ENCODE measurements at places on chromosomes 2 and 18.

DNA sequence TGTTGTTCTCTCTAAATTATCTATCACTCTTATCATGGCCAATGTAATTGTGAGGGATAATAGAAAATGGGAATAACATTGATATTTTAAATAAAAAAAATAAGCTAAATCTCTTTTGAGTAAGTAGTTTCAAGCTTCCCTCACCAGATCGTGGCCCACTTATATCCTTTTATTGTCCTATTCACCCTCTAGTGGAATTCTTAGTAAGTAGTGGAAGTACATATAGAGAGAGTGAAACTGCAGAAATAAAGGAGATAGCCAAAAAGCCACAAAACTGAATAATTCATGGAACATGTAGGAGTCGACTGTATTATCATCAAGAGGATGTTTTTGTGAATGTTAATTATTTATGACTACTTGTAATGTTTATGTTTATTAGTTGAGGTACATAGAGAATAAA is 66.1 kb upstream of the DTNA start:
- DNase-seq, result peak; percentile 46

DNA sequence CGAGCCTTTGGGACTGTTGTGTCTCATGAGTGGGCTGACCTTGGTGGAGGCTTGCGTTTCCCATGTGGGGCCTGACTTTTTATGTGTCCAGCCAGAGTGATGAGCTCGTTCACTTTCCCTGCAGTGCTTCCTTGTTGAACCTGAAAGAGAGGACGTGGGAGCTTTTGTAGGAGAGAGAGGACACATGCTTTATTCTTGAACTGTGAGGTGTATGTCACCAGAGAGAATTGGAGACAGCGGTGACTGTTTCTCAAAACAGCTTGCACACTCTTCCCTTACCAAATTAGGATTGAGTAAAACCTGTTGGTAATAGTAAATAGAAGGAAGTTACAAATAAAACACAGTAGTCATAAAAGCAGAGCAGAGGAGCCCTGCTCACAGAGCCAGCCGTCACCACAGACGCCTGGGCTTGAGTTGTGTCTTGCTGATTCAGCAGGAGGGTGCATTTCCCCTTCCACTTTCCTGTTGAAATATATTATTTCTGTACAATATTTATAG is 60.7 kb downstream of the INPP4A start:
- no peak for DNase-seq

DNA sequence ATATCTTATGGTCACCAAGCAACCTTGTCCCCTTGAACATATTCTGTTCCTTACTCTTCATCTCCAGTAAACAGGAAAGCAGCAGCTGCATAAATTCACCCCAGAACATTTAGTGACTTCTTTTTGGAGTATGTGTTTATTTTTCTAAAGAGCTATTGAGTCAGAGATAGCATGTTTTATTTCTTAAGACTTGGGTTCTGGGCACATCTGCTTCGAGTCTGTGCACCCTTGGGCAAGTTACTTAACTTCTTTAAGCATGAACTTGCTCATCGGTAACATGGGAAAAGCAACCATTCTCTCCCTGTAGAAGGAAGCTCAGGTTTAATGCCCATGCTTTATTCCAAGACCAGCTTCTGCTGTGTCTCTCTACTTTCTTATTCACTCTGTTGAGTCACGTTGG is 309.3 kb upstream of the MEX3C start:
- no peak for DNase-seq

- no peak for DNase-seq
These were observed 8.8 kb downstream of the KHK start for GRCh38 chr2:27095427-27095744.

DNA sequence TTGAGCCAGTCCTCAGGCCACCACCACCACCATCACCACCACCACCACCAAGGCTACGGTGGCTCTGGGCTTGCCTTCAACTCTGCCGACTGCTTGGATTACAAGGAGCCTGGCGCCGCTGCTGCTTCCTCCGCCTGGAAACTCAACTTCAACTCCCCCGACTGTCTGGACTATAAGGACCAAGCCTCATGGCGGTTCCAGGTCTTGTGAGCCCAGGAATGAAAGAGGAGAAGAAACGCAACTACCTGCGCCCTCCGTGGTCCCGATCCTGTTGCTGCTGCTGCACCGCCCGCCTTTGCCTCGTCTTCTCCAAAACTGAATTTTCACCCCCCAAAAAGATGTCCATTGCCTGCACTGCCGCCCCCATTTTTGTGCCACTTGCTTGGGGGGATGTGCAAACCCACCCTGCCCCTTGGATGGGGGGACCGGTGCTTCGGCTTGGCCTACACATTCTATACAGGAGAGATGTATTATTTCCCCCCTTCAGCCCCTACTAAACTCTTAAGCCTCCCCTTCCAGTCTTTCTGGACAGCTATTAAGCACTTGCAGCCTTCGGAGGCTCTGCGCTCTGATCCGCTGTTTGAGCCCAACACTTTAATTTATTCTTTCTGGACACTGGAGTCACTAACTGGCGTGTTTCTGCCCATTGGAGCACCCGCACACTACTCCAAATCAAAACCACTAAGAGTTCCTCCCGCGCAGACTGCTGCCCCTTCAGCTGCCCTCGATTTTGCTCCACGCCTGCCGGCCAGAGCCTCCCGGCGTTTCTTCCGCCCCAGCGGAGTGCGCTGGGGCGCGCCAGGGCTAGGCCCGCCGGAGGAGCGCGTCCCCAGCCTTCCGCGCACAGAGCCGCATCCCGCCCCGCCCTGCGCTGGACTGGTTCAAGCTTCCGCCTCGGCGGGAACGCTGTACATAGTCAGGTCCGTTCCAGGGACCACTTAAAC is 5.7 kb downstream of the OTX1 start:
- peak; percentile 27 for DNase-seq

DNA sequence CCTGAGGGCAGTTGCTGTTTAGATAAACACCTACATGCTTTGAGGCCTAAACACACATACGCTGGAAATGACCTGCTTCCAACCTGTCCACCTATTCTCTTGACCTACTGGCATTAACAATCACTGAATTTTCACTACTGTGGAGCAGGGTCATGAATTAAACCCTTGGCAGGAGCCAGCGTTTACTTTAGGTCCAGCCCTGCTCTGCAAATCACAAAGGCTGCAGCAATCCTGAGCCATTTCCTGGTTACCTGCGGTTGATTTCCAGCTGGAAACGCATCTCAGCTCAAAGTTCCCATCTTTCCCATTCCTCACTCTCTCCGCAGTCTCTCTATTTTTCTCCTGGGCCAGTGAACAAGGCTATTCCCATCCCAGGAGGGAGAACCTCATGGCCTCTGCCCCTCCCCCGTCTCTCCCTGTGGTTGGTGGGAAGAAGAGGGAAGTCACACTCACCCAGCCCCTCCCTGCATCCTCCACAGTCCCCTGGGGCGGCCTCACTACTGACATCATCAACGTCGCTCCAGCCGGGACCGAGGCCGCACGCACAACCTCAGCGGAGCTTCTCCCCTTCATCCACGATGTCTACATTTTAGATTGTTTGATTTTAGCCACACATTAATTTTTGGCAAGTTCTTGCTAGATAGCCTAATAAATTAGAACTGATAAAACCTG is 84.5 kb upstream of the SNTG2 start:
- no peak for DNase-seq

GRCh38 chr2:175734686-175735085 is 267.4 kb downstream of the LNPK start:
- no peak for DNase-seq

- no peak for DNase-seq
These were observed 10.8 kb upstream of the NR4A2 start for GRCh38 chr2:156343096-156343939.
